Head of caudate nucleus (tissue), 42 donors: ENCODE measurements at places on chromosomes 1 and 21.

DNA sequence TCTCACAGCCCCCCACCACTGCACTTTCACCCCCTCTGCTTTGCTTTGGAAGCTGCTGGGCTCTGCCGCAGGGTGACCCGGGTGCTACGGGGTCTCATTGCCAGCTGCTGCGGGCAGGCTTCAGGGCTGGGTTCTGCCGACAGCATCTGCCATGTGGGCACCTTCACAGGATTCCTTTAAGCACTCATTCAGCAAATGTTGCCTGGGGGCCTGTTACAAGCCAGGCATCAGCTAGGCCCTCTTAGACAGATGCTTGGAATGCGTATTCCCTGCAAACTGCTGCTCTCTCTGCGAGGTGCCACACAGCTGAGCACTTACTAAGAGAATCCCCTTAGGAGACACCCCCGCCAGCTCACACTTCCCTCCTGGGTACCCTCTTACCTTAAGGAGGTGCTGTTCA is 29.2 kb downstream of the COL16A1 start:
- DNase-seq = no peak

DNA sequence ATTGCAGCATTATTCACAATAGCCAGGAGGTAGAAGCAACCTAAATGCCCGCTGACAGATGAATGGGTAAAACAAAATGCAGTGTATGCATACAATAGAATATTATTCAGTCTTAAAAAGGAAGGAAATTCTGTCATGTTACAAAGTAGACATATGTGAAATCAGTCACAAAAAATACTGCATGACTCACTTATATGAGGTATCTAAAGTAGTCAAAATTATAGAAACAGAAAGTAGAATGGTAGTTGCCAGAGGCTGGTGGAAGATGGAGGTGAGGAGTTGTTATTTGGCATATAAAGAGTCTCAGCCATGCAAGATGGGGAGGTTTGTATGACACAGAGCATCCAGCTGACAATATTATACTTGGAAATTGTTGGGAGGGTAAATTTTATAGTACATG is 43.0 kb upstream of the EGLN1 start:
- DNase-seq = no peak

DNA sequence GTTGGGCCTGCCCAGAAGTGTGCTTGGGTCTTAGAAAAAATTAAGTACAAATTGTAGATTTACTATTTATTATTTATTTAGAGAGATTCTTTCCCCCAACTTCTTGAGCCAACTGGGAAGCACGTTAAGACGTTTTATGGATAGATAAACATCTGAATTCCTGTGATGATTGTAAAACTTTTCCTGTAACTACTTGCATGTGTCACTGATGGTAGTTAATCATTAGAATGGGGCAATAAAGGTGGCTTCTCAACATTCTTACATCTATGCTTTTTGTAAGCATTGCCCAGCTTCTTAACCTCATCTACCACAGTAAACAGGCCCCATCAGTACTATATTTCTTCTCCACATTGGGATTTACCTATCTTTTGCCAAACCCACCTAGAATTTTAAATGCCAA is 559.8 kb downstream of the LMO4 start:
- DNase-seq = no peak

DNA sequence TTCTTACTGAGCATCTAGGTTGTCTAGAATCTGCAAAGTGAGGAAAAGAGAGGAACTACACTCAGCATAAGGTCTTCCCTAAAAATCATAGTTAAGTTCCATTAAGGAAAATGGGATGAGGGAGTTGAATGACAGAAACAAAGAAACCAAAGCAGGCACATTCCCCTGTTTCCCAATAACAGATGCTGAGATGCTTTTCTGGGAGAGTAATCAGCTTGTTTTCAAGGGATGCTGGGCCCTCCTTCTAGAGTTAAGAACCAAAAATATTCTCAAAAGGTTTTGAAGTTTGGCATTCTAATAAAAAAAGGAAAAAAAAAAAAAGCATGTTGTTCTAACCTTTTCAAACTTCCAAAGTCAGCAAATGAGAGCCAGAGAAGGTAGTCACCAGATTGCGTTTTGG is 105.2 kb upstream of the ZNF648 start:
- no peak for DNase-seq
